Kidney tubule cell (primary cell): ENCODE measurements at places on chromosomes 13 and 19.

GRCh38 chr19:40394816-40395210, 4.8 kb upstream of the HIPK4 start:
- peak; percentile 44 for DNase-seq

- peak; percentile 41 for DNase-seq
Measured at GRCh38 chr13:32530841-32531253, 7.7 kb downstream of the N4BP2L2 start.

GRCh38 chr19:29015569-29015968, 197.4 kb downstream of the UQCRFS1 start:
- no peak for DNase-seq

GRCh38 chr13:76503766-76504165, 382.4 kb downstream of the KCTD12 start:
- no peak for DNase-seq

DNA sequence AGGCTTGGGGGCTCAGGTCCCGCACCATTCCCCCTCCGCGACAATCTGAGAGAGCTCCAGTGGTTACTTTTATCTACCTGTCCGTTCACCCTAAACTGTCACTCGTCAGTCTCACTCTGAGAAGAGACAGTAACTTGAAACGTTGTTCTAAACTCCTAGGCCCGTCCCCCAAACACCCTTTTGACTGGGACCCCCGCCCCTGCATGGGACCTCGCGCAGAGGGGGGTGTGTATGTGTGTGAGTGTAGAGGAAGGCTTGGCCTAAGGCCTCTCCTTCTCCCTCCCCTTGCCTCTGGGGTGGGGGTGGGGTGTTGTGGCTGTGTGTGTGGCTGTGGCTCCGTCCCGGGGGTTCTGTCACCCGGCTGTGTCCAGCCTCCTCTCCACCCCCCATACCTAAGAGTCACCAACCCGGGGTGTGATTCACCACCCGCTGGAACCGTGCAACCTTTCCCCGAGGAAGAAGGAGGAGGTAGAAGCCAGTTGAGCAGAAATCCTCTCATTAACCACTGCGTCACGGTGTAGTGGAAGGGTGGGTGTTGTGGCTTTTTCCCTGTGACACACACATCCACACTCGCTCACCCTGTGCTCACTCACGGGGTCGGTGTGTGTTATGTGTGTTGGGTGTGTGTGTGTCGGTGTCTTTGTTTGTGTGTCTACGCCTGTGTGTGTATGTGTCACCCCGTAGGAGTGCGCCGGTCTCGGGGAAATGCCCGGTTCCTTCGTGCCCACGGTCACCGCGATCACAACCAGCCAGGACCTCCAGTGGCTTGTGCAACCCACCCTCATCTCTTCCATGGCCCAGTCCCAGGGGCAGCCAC, 2.4 kb downstream of the FOSB start:
- DNase-seq: peak; percentile 98

GRCh38 chr13:91778123-91778522, 379.7 kb downstream of the GPC5 start:
- DNase-seq: no peak

- DNase-seq: no peak
Measured at GRCh38 chr19:3673506-3674439, 26.5 kb downstream of the PIP5K1C start.

DNA sequence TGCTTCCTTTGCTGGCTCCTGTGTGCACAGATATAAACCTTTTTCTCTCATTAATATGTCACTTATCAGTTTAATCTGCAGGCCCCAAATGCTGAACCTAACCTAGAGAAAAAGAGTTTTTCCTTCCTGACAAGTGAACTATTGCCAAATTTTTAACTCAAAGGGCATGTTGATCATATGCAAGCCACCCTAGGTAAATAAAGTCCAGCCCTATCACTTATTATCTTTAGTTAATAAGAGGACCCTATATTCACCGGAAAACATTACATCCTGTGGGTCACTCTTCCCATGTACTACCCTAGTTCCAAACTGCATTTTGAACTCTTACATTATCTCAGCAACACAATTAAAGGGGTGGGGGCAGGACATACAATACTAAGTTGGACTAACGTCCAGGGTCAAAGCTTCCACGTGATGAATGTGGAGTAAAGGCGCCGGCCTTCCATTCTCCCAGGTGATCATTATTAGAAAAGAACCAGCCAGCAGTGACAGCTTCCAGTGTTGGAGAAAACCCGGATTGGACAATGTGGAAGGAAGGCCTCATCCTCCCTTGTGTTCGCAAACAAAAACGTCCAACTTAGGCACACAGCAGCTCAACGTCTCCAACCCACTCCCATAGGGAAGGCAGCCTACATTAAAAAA, 86.6 kb downstream of the STK24 start:
- DNase-seq: no peak

GRCh38 chr13:26619358-26619757, 61.9 kb downstream of the WASF3 start:
- DNase-seq: peak; percentile 46
